ENCODE measurements at places on chromosomes 13 and 19.

- DNase-seq: no peak
These were observed 6.2 kb downstream of the XAB2 start for GRCh38 chr19:7622933-7623685.

GRCh38 chr13:109126178-109126577, 496.8 kb downstream of the MYO16 start:
- DNase-seq: no peak

GRCh38 chr13:40274103-40274502, 392.3 kb downstream of the FOXO1 start:
- no peak for DNase-seq

GRCh38 chr19:23904406-23904805, 10.3 kb upstream of the ZNF726 start:
- DNase-seq: no peak

DNA sequence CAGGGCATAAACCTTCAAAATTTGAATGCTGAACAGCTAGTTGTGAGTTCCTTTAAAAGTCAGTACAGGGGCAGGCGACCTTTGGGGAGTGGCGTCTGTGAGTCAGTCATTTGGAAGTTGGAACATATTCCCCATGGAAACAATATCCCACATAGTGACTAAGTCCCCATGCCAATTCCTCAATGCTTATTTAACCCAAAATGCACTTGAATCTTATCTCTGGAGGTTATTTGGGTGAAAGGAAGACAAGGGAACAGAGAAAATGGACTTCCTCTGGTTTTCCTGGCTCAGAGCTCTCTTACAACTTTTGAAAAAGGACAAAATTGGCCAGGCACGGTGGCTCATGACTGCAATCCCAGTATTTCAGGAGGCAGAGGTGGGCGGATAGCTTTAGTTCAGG, 479.2 kb upstream of the NBEA start:
- no peak for DNase-seq

DNA sequence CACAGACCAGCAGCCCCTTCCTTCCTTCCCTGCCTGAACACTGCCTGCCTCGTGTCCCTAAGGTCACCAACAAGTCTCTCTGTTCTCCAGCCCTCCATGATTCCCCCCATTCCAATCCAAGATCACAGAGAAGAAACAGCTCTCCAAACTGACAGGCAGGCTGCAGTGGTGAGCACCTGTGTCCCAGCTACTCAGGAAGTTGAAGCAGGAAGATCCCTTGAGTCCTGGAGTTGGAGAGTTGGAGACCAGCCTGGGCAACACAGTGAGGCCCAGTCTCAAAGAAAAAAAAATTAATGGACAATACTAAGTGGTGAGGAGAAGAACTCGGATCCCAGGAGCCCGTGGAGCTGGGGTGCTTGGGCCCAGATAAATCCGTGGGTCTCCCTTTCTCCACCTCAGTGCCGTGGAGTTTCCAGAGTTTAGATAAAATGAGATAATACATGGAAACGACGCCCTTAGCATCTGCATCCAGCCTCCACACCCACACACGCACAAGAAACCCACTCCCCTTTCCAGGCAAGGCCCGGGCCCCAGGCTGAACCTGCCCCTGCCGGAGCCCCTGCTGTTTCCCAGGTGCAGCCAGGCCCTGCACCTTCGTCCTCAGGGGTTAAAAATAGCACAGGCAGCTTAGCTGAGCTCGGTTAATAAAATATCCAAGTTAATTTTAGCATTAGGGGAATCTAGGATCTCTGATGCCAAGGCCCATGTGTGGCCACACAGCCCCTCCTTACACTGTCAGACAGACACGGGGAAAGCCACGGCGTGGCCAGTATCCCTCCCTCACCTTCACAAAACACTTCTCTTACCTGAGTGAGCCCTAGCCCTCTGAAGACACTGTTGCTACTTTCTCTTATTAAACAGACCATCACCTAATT, 4.7 kb downstream of the RASA3 start:
- no peak for DNase-seq

- peak; percentile 36 for DNase-seq
These were observed 15.1 kb downstream of the CC2D1A start for GRCh38 chr19:13920940-13921747.

GRCh38 chr19:46453661-46454060, 17.7 kb downstream of the PNMA8A start:
- no peak for DNase-seq

- no peak for DNase-seq
These were observed 262.4 kb upstream of the SPRY2 start for GRCh38 chr13:80603351-80603750.

DNA sequence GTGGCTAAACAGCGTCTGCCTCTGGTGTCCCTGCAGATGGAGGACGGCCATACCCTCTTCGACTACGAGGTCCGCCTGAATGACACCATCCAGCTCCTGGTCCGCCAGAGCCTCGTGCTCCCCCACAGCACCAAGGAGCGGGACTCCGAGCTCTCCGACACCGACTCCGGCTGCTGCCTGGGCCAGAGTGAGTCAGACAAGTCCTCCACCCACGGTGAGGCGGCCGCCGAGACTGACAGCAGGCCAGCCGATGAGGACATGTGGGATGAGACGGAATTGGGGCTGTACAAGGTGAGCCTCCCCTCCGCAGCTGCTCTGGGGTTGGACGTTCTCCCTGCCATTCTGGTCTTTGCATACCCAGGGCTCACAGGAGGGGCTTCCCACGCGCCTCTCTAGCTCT, 19.9 kb downstream of the UHRF1 start:
- no peak for DNase-seq

DNA sequence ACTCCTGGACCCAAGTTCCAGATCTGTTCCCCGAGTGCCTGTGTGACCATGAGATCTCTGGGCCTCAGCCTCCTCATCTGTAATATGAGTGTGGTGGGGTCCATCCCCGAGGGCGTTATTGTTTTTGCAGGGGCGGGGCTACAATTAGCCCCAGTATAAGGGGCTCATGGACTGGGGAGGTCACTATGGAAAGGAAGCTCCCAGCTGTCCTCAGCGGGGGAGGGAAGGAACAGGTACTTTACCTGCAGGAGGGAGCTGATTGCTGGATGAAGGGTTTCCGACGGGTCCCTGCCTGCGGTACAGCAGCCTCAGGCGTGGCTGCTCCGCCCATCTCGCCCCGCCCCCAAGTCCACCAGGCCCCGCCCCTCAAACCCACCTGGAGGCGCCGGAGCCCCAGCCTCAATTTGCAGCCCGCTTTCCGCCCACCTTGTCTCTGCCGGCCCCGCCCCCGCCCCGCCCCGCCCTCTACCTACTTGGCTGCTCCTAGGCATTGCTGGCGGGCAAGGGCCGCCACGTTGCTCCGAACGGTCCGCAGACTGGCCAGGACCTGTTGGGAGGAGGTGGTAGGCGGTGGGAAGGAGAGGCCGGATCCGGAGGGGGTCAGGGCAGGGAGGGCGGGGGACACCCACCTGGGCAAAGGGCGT, 5.5 kb downstream of the PDE4C start:
- no peak for DNase-seq

- DNase-seq: no peak
These were observed 1.5 kb downstream of the HS6ST3 start for GRCh38 chr13:96091164-96092117.

DNA sequence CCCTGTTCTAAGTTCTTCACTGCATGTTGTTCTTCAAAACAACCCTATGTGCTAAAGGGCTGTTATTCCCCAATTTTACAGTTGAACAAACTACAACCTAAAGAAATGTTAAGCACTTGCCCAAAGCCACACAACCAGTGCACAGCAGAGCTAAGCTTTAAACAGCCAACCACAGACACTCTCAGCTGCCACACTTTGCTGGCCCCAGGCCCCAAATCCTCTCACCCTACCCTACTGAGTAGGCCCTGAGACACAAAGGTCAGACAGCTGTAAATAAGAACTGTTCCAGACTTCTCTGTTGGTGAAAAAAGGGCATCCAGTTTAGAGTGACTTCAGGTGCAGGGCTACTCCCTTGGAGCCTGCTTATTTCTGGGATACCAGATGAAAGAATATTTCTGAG, 30.0 kb downstream of the GRIK5 start:
- no peak for DNase-seq

GRCh38 chr13:74024314-74024713, 109.9 kb downstream of the KLF12 start:
- DNase-seq: no peak

GRCh38 chr13:65292488-65292901, 1937.6 kb downstream of the PCDH9 start:
- DNase-seq: no peak

DNA sequence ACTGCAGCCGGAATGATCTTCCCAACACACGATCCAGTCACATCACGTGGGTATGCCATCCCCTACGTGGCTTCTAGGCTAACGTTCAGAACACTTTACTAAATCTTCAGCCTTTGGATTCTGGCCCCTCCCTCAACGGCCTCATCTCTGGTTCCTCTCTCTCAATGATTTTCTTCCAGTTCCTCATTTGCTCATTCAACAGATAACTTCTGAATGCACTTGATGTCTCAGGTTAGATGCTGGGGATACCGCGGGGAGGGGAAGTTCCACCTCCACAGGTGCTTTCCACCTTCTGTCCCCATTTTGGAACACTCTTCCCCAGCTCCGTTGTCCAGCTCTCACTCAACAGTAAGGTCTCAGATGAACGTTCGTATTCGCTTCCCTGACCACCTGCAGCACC, 66.1 kb downstream of the ATP7B start:
- DNase-seq: no peak

- DNase-seq: no peak
These were observed 38.1 kb downstream of the CHST8 start for GRCh38 chr19:33659835-33660234.

GRCh38 chr13:23642110-23642509, 71.9 kb downstream of the TNFRSF19 start:
- no peak for DNase-seq

GRCh38 chr19:42693760-42694350, 46.4 kb downstream of the PSG3 start:
- DNase-seq: peak; percentile 42

GRCh38 chr19:41265395-41266153, 1.4 kb downstream of the HNRNPUL1 start:
- peak; percentile 14 for DNase-seq

GRCh38 chr13:101412076-101412475, 4.2 kb downstream of the NALCN start:
- DNase-seq: no peak

DNA sequence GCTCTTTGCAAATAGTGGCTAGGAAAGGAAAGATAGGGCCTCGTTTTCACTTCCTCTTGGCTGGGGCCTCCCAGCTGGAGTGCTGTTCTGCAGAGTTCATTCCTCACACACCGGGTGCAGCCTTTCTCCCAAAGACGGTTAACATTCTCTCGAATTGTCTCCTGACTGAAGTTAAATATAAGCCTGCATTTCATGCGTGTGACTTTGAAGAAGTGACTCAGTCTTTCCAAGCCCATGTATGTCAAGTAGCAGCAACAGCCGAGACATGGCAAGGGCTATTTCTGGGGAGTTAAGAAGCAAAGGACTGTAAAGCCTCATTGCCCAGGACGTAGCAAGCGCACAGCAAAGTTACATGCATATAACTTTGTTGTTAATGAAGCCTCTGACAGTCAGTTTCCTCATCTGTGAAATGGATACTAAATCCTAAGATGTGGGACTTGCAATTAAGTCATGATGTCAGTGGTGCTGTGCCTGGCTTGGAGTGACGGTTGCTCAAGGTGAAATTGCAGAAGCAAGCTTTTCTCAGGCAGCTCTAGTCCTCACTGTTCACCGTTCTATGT, 502.4 kb downstream of the MYO16 start:
- DNase-seq: no peak

- DNase-seq: no peak
These were observed 75.5 kb downstream of the OLFM4 start for GRCh38 chr13:53104136-53104535.

DNA sequence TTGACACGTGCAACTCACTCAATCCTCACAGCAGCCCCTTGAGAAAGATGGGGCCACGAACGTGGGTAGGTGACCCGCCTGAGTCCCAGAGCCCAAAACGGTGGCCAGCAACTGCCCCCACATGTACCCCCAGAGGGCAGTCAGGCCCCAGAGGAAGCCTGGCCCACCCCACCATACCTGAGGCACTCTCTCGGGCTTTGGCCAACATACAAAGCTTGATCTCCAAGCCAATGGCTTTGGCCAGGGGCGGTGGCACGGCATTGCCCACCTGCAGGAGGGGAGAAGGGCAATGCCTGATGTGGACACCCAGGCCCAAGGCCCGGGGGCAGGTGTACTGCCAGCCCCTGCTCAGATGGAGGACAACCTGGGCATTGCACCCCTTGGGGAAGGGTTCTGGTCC, 14.3 kb upstream of the EIF3G start:
- no peak for DNase-seq

GRCh38 chr13:51620165-51620983, 36.1 kb downstream of the WDFY2 start:
- DNase-seq: no peak

DNA sequence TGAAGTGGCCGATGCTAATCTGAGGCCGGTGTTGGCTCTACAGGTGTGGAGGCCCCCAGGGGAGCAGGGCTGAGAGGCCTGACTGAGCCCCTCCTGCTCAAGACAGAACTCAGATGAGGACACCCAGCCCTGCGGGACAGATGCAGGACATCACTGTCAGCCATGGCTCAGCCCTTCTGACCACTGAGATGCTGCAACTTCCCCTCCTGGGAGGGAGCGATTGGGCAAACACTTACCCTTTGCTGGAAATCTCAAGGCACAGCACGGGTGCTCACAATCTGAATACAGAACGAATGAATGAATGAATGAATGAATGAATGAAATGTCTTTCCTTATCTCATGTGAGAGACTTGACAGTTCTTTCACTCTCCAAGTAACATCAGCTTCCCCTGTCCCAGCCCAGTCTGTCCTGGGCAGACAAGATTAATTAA, 3.5 kb upstream of the SIGLEC7 start:
- DNase-seq: no peak

DNA sequence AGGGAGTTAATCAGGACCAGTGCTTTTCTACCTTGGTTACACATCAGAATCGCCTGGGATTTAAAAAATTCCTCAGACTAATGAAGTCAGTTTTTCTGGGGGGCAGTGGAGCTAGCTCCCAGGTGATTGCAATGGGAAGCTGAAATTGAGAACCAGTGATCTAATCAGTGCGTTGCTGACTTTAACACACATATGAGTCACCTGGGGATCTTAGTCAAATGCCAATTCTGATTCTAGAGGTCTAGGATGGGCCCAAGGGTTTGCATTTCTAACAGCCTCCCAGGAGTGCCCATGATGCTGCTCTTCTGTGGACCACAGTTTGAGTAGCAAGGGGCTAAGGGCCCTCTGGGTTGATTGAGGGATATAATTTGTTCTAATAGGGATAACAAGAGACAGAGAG, 54.5 kb downstream of the KL start:
- peak; percentile 8 for DNase-seq

- no peak for DNase-seq
These were observed 1.3 kb downstream of the FLT3LG start for GRCh38 chr19:49475191-49475917.
